ENCODE measurements at places on chromosomes 5 and 9. TPM values are rescaled to one million over a fixed set of nuclear protein-coding genes. Genes with fewer than 3 reads are reported as not detected.

The TLE1 gene
- 1.0 TPM for total RNA-seq

The NRARP gene
- 2.6 TPM for total RNA-seq

The ENC1 gene
- total RNA-seq: 6.3 TPM

The LHX2 gene
- not detected for total RNA-seq

The SCGB3A2 gene
- not detected for total RNA-seq

The TLX3 gene
- total RNA-seq: not detected

The TNFSF15 gene
- total RNA-seq: not detected

The FBLL1 gene
- total RNA-seq: 0.28 TPM

The PCDHGA5 gene
- total RNA-seq: 0.36 TPM

The IFNK gene
- not detected for total RNA-seq

DNA sequence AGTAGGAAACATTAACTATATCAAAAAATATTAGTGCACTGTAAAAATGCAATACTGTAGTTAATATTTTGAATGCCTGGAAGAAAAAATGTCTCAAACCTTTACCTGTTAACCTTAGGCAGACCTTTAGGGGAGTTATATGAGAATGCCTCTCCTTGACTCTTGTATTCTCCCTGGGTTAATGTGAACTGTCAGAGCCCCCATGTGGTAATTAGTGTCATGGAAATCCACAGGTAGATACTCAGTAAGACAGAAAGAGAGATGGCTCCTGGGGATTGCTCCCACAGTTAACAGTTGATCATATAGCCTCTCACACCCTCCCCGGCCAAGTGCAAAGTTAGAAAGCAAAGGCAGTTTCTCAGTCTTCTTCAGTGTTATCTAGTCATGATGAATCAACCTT lies 742.8 kb downstream of the NR2F1-AS1 start:
- DNase-seq: no peak
- no peaks in the 10 kb centered on the region for H3K4me1 ChIP-seq
- no peaks in the 10 kb centered on the region for H3K27me3 ChIP-seq
- H3K4me3 ChIP-seq: no peak overlapping the region
- H3K36me3 ChIP-seq: peaks cover 8% of the 10 kb centered on the region
- H3K27ac ChIP-seq: no peak overlapping the region

- no peaks in the 10 kb centered on the region for H3K27me3 ChIP-seq
- no peak overlapping the region for H3K4me3 ChIP-seq
- H3K4me1 ChIP-seq: no peaks in the 10 kb centered on the region
- no peak overlapping the region for H3K27ac ChIP-seq
- no peaks in the 10 kb centered on the region for H3K36me3 ChIP-seq
- no peak for DNase-seq
Measured at GRCh38 chr5:7657153-7657552, 193.8 kb downstream of the CFAP90 start.

DNA sequence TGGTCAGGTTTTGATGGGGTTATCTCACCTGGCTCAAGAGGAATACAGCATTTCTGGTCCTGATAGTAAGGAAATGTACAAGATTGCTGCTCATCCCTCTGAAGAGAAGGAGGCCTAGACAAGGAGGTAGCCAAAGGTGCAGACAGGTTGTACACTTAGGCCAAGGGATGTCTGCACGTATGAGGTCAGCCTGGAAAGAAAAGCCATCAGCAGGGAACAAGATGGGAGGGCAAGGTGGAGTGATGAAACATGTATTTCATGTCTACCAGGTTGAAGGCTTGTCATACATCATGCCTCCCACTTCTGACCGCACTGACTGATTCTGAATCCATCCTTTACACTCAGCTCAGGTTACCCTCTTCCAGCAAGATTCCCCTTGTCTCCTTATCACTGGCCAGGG lies 296.8 kb upstream of the VLDLR start:
- no peaks in the 10 kb centered on the region for H3K27me3 ChIP-seq
- H3K36me3 ChIP-seq: no peaks in the 10 kb centered on the region
- DNase-seq: no peak
- no peak overlapping the region for H3K27ac ChIP-seq

DNA sequence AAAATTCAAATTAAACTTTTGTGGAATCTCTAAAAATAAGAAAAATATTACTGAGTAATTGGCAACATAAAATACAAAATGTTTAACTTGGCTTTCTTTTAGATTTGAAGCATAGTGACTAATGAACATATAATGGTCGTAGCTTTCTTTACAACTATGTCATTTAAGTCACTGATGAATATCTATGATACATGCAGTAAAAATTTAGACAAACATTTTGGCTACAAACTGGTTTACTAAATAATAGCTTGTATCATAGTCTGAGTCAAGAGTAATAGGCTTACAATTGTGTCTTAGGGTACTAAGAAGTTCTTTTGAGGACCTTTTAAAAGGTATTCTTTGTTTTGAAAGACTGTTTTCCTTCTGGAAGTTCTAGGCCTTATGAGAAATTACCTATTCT lies 2.0 kb upstream of the APC start:
- H3K27me3 ChIP-seq: no peaks in the 10 kb centered on the region
- DNase-seq: no peak
- no peak overlapping the region for H3K27ac ChIP-seq
- H3K4me3 ChIP-seq: no peak overlapping the region

DNA sequence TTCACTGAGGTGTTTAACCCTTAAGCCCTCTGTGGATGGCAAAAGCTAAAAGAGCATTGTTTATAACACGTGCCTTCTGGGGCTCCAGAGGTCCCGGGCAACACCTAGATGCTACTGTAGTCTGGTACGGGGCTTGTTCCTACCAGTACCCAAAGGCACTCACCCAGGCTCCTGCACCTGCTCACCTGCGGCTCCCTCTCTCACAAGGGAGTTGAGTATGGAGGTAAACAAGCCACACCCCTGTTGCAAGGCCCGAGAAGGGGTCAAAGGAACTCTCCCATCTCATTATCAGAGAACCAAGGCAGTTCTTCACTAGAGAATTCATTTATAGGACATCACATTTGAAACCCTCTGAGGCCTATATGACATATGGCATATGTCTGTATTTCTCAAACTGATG lies 53.4 kb upstream of the IL6ST start:
- no peak for DNase-seq
- H3K4me3 ChIP-seq: no peak overlapping the region
- no peaks in the 10 kb centered on the region for H3K36me3 ChIP-seq
- peaks cover under 1% of the 10 kb centered on the region for H3K27me3 ChIP-seq
- H3K27ac ChIP-seq: no peak overlapping the region

DNA sequence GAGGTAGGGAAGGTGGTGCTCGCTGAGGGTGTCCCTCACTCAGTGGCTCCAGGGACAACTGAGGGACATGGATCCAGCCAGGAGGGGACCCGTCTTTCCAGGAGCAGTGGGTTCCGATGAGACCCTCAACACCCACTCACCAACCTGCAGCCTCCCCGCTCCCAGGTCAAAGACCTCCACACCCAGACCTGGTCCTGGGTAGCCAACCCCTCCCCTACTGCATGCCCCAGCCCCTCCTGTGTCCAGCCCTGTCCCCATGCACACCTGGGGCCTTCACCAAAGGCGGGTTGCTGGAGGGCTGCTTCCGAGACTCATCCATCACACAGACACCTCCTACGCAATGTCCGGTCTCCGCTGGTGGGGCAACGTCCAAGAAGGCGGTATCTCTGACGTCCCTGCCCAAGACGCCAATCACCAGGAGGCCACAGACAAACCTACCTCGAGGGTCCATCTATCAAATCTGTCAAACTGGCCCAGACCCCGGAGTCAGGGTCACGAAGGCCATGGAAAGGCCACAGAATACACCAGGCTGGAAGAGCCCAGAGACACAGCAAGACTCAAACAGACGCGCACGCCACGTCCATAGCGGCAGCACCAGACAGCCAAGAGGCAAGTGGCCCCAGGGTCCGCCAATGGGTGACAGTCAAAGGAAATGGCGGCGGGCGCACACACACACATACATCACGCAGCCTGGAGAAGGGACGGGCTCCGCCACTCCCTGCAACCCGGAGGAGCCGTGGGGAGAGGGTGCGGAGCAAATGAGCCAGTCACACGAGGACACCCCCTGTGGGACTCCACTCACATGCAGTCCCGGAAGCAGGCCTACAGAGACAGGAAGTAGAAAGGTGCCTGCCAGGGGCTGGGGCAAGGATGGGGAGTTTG lies 10.8 kb downstream of the NACC2 start:
- H3K27me3 ChIP-seq: no peaks in the 10 kb centered on the region
- no peak overlapping the region for H3K4me3 ChIP-seq
- no peak for DNase-seq
- H3K4me1 ChIP-seq: peaks cover 25% of the 10 kb centered on the region

GRCh38 chr5:76818844-76819831 lies at the start of gene F2RL1:
F2RL1 (plus strand) TSS chr5:76819030; CDS start chr5:76819183, 153 bp downstream.
- H3K27ac ChIP-seq: no peak within 1 kb of the TSS
- peaks cover 5% of the 10 kb centered on the region for H3K4me1 ChIP-seq
- H3K36me3 ChIP-seq: no peaks in the 10 kb centered on the region
- DNase-seq: no peak
- H3K4me3 ChIP-seq: peak within 1 kb of the TSS; percentile 62
- peaks cover 25% of the 10 kb centered on the region for H3K27me3 ChIP-seq

- no peaks in the 10 kb centered on the region for H3K36me3 ChIP-seq
- H3K4me3 ChIP-seq: no peak overlapping the region
- H3K27me3 ChIP-seq: no peaks in the 10 kb centered on the region
- no peak for DNase-seq
Measured at GRCh38 chr5:173501271-173501670, 115.2 kb downstream of the BOD1 start.

GRCh38 chr5:44943647-44944046 lies 134.9 kb downstream of the MRPS30 start:
- no peak overlapping the region for H3K27ac ChIP-seq
- H3K36me3 ChIP-seq: peaks cover 4% of the 10 kb centered on the region
- DNase-seq: no peak
- no peak overlapping the region for H3K4me3 ChIP-seq
- H3K4me1 ChIP-seq: no peaks in the 10 kb centered on the region

DNA sequence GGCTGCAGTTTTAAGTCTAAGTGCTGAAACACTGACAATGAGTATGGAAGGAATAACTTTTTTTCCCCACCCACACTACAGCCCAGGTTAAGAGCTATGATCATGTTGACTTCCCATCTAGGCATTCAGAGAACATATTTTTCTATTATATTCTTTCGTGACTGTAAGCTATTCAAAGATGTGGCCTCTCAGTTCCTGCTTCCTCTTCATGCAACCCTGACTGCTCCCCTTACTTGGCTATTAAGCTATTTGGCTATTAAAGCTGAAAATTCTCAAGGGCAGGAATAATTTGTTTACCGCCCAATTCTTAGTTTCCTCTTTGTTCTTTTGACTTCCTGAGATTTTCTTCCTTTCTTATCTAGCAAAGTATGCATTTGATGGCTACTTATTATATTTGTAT lies 18.6 kb upstream of the ALDH1A1 start:
- H3K4me1 ChIP-seq: no peaks in the 10 kb centered on the region
- H3K4me3 ChIP-seq: no peak overlapping the region

GRCh38 chr9:129221979-129222635 lies 44.0 kb upstream of the IER5L start:
- no peaks in the 10 kb centered on the region for H3K27me3 ChIP-seq
- H3K4me1 ChIP-seq: peaks cover 27% of the 10 kb centered on the region
- peak; percentile 37 for DNase-seq
- peak overlapping the region; percentile 62 for H3K27ac ChIP-seq
- H3K36me3 ChIP-seq: no peaks in the 10 kb centered on the region

- H3K27ac ChIP-seq: no peak overlapping the region
- peaks cover 5% of the 10 kb centered on the region for H3K4me1 ChIP-seq
- H3K4me3 ChIP-seq: no peak overlapping the region
Measured at GRCh38 chr5:143775258-143775657, 36.7 kb upstream of the HMHB1 start.

- H3K27ac ChIP-seq: no peak overlapping the region
- H3K27me3 ChIP-seq: no peaks in the 10 kb centered on the region
- H3K4me3 ChIP-seq: no peak overlapping the region
- no peak for DNase-seq
- H3K36me3 ChIP-seq: no peaks in the 10 kb centered on the region
- no peaks in the 10 kb centered on the region for H3K4me1 ChIP-seq
Measured at GRCh38 chr9:15714746-15715145, 161.9 kb downstream of the CCDC171 start.

DNA sequence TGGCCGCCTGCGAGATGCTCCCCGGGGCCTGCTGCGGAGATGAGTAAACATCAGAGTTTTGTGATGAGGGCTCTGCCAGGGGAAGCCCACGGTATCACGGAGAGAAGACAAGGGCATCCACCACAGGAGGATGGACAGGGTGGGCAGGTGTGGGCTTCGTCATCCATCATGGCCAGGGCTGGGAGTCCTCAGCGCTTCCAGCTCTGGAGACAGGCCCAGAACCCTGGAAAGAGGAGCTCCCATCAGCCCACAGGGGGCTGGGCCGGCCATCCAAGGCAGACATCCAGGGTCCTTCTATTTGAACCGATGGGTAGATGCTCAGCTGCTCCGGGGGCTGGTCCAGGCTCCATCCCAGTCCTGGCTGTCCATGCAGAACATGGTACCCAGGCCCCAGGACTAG lies 22.1 kb upstream of the FCN1 start:
- peak; percentile 0 for DNase-seq
- H3K27me3 ChIP-seq: no peaks in the 10 kb centered on the region
- no peaks in the 10 kb centered on the region for H3K36me3 ChIP-seq

GRCh38 chr5:23991406-23991805 lies 484.0 kb downstream of the PRDM9 start:
- no peak for DNase-seq
- H3K4me3 ChIP-seq: no peak overlapping the region

DNA sequence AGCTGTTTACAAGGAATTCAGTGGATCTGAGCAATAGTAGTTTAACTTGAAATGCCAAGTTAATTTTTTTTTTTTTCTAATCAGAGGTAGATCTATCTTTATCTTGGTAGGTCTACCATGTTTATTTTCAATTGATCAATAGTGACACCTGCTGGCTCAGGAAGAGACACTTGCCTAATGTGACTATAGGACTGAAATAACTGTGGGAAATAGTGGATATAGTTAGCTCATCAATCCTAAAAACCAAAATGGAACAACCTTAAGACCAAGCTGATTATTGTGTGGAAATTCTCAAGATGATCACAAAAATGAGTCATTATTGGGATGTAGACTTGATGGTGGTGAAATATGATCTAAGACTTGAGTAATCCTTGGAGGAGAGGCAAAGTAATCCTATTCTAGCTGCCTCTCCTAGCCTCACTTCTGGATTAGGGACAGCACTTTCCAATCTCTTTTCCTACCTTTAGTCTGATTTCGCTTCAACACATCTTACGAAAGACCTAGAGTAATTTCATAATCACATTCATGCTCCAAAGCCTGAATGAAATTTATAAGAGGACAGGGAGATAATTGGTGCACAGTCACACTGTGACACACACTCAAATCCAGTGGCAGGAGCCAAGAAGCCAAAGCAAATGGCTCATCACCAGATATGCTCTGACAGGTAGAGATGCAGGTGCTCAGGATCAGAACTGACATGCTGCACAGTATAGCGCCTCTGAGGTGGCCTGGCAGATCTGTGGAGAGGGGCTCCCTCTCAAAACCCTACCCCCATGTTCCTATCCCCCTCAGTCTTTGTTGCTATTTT lies 156.3 kb downstream of the HMHB1 start:
- H3K27ac ChIP-seq: no peak overlapping the region
- peaks cover 16% of the 10 kb centered on the region for H3K27me3 ChIP-seq
- H3K4me1 ChIP-seq: no peaks in the 10 kb centered on the region
- H3K4me3 ChIP-seq: no peak overlapping the region
- no peak for DNase-seq

GRCh38 chr5:104016646-104017045 lies 454.1 kb upstream of the NUDT12 start:
- H3K27me3 ChIP-seq: no peaks in the 10 kb centered on the region
- no peaks in the 10 kb centered on the region for H3K36me3 ChIP-seq
- H3K4me1 ChIP-seq: no peaks in the 10 kb centered on the region
- H3K4me3 ChIP-seq: no peak overlapping the region
- no peak for DNase-seq

- no peak overlapping the region for H3K27ac ChIP-seq
- no peaks in the 10 kb centered on the region for H3K27me3 ChIP-seq
Measured at GRCh38 chr9:117028103-117028858, 341.2 kb downstream of the TRIM32 start.

- H3K4me1 ChIP-seq: no peaks in the 10 kb centered on the region
- no peak overlapping the region for H3K27ac ChIP-seq
- H3K4me3 ChIP-seq: no peak overlapping the region
- H3K36me3 ChIP-seq: no peaks in the 10 kb centered on the region
Measured at GRCh38 chr5:141040093-141040770, 10.9 kb upstream of the PCDHB1 start.

Measured in natural killer cell treated with Interleukin-12 subunit alpha and Interleukin-12 subunit beta and Interleukin-15 and Interleukin-18, amount 100 ng/mL, for 72 hours (primary cell).